ENCODE measurements at places on chromosomes 1 and 21.

GRCh38 chr1:3743421-3743820 lies 8.8 kb upstream of the CCDC27 start:
- DNase-seq = no peak

- no peak for DNase-seq
Measured at GRCh38 chr1:247445526-247446356, 12.2 kb downstream of the OR2B11 start.

- no peak for DNase-seq
Measured at GRCh38 chr1:191953526-191953925, 204.7 kb upstream of the RGS18 start.

DNA sequence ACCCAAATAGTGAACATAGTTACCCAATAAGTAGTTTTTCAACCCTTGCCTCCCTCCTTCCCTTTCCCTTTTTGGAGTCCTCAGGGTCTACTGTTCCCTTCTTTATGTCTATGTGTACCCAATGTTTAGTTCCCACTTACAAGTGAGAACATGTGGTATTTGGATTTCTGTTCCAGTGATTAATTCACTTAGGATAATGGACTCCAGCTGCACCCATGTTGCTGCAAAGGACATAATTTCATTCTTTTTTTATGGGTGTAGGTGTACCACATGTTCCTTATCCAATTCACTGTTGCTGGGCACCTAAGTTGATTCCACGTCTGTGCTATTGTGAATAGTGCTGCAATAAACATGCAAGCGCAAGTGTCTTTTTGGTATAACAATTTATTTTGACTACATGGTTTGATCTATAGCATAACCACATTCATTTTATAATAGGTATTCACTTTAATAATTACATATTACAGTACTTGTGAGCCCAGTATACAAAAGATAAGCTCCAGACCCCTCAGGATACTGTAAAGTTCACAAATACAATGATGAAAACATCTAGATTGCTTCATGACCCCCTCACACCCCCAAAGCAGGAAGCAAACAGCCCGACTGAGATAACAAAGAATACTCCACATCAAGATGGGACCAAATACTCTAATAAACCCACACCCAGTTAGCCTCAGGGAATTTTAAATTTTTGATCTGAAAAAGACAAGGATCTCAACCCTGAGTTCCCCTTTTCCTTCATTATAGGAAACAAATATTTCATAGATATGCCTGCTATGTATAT lies 45.3 kb downstream of the PUM1 start:
- no peak for DNase-seq

DNA sequence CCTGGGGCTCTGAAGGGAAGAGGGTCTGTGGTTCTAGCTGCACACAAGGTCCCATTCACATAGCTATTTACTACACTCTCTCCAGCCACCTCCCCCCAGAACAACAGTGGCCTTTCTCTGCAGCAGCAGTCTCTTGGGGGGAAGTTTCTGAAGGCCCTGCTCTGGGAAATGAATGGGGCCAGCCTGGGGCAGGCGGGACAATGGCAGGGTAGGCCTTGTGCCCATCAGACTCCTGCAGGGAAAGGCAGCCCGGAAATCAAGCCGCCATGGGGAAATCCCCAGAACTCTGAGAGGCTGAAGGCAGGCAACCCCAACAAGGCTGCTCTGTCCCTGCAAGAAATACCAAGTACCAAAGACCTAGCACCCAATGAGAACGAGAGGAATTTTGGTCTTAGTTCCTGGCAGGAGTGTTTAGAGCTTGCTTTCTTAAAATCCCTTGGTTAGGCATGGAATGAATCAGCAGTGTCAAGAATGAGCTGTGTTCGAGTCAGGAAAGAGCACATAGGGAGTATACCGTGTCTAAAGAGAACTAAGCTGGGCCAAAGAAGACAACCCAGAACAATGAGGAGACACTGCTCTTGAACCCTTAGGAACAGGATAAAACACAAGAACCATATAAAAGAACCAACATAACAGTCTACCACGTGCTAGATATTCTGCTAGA lies 11.3 kb downstream of the ARHGEF11 start:
- no peak for DNase-seq

GRCh38 chr21:38057626-38058025 lies 141.4 kb upstream of the KCNJ6 start:
- DNase-seq = no peak

- DNase-seq = no peak
Measured at GRCh38 chr1:44221769-44222168, 8.5 kb downstream of the DMAP1 start.

DNA sequence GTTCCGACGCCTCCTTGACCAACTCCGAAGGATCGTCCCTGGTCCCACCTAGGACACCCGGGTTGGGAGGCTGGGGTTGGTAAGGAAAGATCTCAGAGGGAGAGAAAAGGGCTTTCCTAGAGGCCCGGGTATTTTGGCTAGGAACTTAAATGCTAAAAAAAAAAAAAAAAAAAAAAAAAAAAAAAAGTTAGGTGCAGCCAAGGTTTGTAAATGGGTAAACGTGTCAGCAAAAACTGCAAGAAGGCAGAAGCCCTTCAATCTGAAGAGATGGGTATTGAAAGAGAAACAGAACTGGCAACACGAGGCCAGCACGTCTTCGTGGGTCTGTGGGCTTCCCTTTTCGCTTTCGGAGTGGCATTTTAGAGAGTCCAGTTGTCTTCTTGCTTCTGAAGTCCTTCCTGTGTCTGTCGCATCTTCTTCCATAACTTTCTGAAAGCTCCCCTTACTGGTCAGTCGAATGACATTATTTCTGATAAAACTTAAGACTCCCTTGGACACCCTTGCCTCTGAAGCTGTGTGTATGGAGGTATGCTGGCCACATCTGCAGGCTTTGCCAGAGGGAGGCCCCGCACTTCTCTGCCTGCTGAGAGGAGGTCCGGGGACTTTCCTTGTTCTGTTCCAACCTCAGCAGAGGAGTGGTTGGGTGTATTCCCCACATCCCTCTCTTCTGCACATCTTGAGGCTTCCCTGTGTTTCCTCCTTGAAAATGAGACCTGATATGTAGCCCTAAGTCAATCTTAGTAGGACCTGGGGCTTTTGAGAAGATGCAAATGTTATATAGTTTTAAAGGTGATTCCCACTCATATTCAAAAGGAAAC lies 745 bp downstream of the RCSD1 start:
- no peak for DNase-seq

DNA sequence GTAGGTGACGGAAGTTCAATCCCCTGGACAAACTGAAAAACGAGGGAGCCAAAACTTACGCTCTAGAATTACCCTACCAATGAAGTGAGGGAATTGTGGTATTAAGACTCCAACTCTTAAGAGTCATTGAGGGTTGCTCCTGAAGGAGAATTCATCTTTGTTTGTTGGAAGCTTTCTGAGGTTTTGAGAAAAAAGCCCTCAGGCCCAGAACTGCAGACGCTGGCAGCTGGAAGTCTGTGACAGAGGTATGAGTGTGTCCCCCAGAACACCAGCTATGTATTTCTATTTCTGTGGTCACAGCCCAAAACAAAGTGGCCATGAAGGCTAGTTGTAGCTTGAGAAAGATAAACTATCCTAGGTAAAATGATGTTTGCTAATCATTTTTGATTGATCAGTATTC lies 438.8 kb upstream of the B3GALT2 start:
- DNase-seq = no peak

- no peak for DNase-seq
Measured at GRCh38 chr1:54153535-54154439, 987 bp upstream of the CDCP2 start.

GRCh38 chr1:100100202-100100601 lies 32.5 kb downstream of the SASS6 start:
- DNase-seq = no peak

GRCh38 chr21:28138272-28138671 lies 854.4 kb downstream of the LTN1 start:
- DNase-seq = no peak

DNA sequence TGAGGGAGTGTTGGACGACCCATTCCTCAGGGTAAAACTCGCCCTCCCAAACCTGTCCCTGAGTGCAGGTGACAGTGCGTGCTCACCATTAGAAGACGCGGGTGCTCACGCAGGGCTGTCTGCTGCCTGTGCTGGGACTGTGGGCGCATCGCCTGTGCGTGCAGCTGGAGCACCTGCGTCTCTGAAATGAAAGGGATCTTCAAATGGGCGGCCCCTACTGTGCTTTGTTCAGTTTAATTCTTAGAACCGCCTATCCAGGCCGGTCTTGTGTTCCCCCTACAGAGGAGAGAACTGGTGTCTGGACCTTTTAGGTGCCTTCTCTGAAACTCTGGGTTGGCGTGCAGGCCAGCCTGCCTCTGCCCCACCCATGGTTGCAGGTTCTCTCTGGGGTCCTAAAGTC lies 125.8 kb downstream of the PCBP3 start:
- no peak for DNase-seq

DNA sequence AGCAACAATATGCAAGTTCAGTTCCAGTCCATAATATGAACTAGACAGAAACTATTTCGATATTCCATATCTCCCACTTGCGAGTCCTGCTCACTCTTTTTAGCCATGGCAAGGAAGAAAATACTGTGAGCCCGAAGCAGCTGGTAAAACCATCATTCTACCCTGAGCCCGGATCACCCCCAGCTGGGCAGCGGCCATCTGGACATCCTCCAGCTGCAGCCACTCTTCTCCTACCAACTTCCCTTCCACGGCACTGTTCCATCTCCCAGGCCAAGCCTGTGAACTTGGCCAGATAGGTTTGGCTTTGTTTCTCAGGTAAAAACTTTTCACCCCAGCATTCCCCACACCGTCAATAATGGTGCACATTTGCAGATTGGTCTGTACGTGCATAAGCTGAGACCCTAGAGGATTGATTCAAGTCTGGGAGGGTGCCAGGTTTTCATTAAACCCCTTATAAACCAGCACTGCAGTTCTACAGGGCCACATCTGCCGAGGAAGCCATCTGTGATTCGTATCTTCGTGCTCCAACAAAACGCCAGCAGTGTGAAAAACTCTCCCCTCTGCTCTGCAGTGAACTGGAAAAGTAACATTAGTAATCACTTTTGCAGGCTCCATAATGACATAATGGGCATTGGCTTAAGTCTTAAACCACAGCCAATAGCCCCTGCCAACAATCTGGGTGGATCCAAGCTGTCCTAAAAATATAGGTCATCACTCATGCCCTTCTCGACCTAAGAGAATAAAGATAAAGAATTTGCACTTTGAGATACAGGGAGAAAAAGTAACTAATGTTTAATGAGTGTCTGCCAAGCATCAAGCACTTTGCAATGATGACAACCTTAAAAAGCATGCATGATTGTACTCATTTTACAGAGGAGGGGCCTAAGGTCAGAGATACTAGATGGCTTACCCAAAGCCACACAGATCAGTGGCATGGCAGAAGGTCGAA lies 205.1 kb downstream of the PLPP3 start:
- no peak for DNase-seq

GRCh38 chr1:90724926-90725656 lies 8.0 kb upstream of the BARHL2 start:
- DNase-seq = no peak

DNA sequence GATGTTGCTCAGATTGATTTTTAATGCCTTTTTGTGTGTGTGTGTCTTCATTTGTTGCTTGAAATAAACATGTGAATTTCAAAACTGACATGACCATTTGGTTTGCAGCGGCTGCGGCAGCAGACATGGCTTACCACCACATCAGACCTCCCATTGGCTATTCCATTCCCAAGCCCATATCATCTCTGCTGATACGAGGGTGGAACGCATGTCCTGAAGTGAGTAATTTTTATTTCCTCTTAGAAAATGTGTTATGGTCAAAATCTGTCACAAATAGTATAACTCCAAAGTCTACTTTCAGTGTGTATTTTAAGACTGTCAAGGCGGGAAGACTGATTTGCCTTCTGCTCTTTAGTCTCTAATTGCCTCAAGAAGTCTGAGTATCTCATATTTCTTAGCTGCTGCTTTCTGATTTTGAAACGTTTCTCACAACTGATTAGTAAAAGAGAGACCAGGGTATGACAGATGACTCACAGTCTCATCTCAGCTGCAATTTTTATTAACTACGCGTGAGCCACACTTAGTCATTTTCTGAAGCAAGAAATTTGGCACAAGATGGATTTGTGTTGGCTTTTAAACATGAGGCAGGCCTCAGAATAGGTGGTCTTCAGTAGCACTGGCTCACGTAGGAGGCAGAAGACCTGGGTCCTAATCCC lies 49.0 kb downstream of the LRRC53 start:
- no peak for DNase-seq

DNA sequence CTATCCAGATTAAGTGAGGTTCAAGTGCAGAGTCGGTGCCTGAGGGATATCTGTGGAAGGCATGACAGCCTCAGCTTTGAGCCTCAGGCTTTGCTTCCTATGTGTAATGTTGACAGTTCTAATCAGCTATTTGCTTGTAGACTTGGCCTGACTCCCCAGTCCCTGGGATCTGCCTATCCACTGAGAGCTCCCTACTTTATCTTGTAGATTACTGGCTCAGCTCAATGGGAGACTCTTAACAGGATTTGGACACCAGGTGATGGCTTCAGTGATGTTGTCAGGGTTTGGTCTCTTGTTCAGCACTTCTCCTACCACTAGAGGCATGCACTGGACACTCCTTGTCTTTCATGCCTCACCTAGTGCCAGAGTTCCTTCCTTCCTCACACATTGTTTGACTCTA lies 126.6 kb upstream of the BEND5 start:
- DNase-seq = no peak

DNA sequence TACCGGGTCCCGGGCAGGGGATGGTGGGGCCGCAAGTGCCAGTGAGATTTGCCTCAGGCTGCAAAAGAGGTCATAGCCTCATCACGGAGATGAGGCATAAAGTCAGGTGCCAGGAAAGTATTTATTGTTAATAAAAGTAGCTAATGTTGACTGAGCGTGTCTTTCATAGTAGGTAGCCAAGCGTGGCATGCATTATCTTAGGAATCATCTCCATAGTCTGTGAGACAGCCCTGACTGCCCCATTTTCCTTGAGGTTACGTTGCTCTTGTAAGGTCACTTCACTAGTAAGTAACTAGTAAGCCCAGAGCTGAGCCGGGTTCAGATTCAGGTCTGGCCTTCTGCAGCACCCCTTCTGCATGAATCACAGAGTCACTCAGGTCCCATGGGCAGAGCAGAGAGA lies 174.2 kb downstream of the CAMTA1 start:
- no peak for DNase-seq
